OCI-LY7 (cell line): ENCODE measurements at places on chromosomes 2 and 18.

GRCh38 chr2:101951296-101951695 lies 40.5 kb upstream of the IL1R2 start:
- no peak for DNase-seq

DNA sequence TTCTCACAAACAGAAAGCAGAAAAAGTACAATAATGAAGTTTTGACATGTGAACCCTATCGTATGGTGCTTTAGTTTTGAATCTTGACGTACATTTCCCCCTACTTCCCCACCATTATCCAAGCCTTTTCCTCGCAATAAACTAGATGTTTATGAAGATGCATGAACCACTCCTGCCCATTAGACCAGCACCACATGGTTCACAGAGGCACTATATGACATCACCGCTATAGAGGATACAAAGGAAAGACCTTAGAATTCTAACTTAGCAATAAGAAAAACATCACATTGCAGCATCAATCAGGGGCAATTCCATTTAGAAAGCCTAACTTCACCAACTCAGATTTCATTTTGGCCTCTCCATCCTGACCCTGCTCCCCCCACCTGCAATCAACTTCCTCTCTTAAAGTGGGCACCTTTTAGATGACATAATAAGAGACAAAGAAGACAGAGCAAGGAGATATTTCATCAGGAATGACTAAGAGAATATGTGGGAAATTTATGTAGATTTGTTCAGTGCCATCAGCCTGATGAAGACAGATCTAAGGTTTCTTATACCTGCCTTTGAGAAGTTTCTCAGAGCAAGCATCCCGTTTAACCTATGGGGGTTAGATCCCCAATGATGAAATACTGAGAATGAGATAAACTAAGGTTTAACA lies 124.9 kb downstream of the PIGN start:
- DNase-seq: no peak

- peak; percentile 62 for DNase-seq
Measured at GRCh38 chr2:224369028-224369632, 32.8 kb downstream of the FAM124B start.

GRCh38 chr2:69639266-69639665 lies 4.3 kb downstream of the AAK1 start:
- no peak for DNase-seq
